NCI-H460 (cell line): ENCODE measurements at places on chromosomes 5 and 9. TPM values are rescaled to one million over a fixed set of nuclear protein-coding genes. Genes with fewer than 3 reads are reported as not detected.

The CARTPT gene
- not detected in 2 replicates for total RNA-seq

DNA sequence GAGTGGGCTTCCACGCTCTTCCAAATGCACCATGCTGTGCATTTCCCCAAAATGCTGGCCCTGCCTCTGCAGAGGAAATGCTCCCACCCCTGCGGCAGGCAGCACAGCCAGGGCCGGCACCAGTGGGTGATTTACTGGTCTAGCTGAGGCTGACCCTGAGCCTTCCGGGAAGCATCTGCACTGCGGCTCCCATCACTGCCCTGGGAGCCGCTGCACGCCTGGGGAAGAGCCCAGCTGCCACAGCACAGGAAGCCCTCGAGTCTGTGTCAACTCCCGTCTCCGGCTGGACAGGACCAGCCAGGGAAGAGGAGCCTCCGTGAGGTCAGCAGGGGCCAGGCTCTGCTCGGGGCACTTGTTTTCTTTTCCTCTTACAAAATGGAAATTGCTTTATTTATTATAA lies 25.1 kb upstream of the EEIG1 start:
- no peak for DNase-seq

The PCDHB10 gene
- 0.35 and 0.72 TPM in 2 replicates for total RNA-seq

DNA sequence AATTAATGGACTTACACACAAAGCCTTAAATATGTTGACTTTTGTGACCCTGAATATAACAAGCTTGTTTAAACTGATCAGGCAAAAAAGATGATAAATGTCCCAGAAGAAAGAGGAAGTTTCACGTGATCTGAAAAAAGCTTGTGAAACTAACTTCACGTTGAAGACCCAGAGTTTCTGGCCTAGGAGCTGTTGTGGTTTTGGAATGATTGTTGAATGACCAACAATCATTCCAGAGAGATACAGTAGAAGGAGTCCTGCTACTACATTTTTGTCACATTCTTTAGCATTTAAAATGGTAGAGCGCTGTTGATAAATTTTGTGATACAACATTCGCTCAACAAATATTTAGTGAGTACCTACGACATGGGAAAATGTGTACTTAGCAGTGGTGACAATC lies 143.1 kb upstream of the FBN2 start:
- DNase-seq: no peak

DNA sequence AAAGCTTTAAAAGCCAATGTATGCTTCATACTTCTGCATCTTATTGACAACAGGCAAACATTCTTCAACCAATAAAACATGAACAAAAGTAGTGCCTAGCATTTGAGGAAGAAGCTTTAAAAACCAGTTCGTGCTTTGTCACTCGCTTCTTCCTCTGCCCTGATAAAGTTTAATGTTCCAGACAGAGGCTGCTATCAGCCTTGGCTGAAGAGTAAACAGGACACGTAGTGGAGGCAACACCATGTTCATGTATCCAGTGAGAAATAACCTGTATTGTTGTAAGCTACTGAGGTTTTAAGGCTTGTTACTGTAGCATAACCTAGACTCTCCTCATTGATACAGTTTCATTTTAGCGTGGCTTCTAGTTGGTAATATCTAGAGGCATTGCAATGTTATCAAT lies 3.2 kb upstream of the FUBP3 start:
- no peak for DNase-seq

DNA sequence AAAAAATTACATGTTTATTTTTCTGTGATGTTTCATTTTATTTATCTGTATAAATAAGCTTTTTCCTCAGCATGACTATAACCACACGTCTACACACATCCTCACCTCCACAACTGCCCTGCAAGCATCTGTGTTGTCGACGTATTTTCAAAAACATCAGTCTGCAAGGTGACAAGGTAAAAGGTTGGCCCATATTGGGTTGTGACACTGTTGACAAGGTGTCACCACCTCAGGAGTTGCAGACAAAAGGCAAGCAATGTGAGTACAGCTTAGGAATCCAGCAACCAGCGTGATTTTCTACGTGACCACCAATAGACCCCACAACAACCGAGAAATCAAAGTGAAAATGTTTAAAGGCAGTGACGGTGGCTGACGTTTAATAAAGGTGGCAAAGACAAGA lies 187.6 kb downstream of the PARP8 start:
- no peak for DNase-seq

- peak; percentile 45 for DNase-seq
Observed at GRCh38 chr5:151825445-151825844, 53.7 kb downstream of the G3BP1 start.

DNA sequence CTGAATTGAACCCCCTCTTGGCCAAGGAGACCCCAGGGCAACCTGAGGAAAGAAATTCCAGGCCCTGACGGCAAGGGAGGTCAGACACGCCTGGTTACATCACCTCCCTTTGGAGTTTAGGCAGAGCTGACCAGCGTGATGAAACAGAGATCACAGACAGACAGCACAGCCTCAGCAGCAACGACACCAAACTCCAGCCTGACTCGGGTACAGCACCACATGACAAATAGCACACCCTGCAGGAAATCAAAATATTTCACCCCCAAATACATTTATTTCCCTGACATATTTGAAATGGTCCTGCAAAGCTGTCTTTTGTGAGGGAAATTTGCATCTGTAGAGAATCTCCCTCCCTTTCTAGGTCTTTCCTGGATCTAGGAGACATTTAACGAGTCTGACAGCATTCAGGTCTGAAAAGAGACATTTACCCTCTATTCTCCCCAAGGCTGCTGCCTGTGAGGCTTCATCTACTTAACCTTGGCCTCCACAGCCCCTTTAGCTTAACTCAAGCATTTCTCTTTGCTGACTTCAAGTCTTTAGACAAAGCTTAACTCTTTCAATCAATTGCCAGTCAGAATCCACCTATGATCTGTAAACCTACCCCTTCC lies 2.6 kb downstream of the QSOX2 start:
- peak; percentile 28 for DNase-seq

- no peak for DNase-seq
Observed at GRCh38 chr5:15786326-15786725, 286.3 kb downstream of the FBXL7 start.

DNA sequence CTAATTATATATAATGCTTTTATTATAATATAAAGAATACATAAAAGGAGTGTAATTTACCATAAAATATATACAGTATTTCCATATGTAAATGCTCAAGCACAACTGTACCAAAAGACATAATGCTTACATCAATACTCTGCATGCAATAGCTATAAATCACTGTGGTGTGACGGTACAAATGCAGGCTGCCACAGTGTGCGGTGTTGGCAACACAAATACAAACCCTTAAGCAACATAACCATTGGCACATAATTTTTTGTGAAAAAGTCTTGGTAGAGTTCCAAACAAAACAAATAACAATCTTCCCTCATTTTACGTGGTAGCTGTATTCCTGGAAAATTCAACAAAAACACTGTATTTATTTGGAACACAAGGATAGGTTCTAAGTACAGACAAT lies 1.9 kb upstream of the SHISAL2B start:
- no peak for DNase-seq

The APBA1 gene
- total RNA-seq: 0.03 and 0.05 TPM in 2 replicates

DNA sequence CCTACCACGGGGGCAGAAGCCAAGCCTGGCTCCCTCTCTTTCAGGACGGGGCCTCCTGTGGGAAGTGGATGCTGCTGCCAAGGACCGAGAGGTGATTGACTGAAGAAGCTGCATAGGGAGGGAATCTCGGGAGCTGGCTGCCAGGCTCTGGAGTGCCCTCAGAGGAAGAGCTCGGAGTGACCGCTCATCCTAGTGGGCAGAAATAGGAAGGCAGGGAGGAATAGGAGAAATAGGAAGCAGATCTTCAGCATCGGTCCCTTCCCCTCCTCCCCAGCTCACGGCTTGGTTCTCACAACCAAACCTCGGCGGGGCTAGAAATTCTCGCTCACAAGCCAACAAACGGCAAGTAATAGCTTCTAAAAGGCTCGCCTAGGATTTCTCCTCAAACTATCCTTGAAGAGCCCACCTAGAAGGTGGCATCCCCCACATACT lies 159.9 kb upstream of the RAI14 start:
- DNase-seq: no peak

DNA sequence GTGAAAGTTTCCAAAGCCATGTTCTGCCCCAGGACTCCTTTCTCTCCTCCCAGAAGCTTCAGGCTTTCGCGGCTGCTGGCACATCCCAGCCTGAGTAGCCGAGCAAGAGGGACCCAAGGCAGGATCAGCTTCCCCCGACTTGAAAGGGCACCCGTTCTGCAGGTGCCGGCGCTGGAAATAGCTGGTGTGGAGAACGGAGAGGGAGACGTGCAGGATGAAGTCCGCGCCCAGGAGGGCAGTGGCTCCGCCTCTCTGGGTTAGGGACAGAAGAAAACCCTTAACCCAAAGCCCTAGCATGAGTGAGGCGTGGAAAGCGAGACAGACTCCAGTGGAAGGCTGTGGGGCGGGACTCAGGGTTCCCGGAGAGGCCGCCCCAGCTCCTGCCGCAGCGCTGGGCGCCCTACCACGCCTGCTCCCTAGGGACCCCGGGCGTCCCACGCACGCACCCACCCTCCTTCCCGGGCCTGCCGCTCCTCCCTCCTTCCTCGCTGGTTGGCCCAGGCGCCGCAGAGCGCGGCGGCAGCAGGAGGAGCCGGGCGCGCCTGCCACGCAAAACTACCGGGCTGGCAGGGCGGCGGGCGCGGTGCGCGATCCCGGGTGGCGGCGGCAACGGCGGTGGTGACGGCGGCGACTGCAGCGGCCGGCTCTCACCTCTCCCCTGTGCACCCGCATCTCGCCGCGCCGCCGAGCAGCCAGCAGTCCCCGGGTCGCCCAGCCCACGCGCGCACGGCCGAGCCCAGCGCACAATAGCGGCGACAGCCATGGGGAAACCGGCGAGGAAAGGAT lies at the start of gene SLC1A1:
Gene SLC1A1, plus strand, starts transcription at position 550 of the 786 bp plus-strand sequence. Its CDS starts 212 bp downstream, at position 762.
- no peak for DNase-seq

GRCh38 chr9:98303633-98304125 lies 48.2 kb upstream of the TBC1D2 start:
- no peak for DNase-seq

GRCh38 chr9:85528607-85529006 lies 213.1 kb downstream of the AGTPBP1 start:
- DNase-seq: no peak

DNA sequence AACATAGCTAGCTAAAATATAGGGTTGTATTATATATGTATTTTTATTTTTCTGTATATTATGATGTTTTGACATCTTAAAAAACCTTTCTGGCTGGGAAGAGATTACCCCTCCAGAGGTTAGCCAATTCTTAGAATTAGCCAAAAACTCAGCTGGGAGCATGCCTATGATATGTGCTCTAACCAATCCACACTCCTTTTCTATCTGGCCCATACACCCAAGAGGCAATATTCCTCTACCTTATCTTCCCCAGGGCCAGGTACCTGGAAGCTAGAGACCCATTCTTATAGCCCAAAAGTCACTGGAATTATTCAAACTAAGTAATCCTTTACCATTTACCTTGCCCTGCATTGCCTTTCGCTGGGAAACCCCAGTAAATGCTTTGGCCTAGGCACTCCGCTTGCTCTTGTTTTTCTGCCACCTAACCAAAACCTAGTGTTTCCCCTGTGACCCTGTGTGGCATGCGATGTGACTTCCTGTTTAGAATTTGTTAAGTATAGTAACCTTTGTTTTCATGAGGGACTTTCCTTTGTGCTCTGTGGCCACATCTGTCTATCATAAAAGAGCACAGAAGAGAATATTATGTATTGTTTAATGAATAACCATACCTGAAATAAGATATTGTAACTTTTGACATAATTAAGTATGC lies 37.4 kb downstream of the CSNK1G3 start:
- DNase-seq: no peak

DNA sequence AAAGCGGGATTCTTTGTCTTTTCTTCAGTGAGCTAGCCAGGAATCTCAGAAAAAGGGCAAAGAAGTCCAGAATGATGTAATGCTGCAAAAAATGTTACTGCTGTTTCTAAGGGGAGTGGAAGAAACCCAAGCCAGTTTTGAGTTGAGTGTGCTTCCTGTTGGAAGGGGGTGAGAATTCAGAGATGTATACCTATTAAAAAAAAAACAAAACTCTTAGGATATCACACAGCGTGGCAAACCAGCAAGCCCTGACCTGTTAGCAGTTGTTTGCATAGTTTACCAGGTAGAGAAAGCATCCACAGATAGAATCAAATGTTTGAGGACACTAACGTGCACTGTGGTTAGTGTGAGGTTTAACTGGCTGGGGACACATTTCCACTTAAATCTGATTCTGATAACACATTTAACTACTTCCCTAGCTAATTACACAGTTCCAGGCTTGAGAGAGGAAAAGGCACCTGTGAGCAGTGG lies 11.4 kb downstream of the BASP1 start:
- no peak for DNase-seq

The FKTN gene
- total RNA-seq: 38.6 and 55.0 TPM in 2 replicates

The NUP188 gene
- total RNA-seq: 42.5 and 47.7 TPM in 2 replicates
